Activated naive CD4-positive, alpha-beta T cell treated with anti-CD3 and anti-CD28 coated beads for 36 hours (primary cell): ENCODE measurements at places on chromosomes 12 and 14. TPM values are rescaled to one million over a fixed set of nuclear protein-coding genes. Genes with fewer than 3 reads are reported as not detected.

SLC35F4 gene
- not detected for total RNA-seq

BMP4 gene
- not detected for total RNA-seq

PAH gene
- not detected for total RNA-seq

ZBTB25 gene
- 23.5 TPM for total RNA-seq

GABARAPL1 gene
- total RNA-seq: 4.9 TPM

ESRRB gene
- not detected for total RNA-seq

PTPRB gene
- not detected for total RNA-seq

CD163 gene
- total RNA-seq: not detected

VRTN gene
- total RNA-seq: not detected

ZNF26 gene
- 8.4 TPM for total RNA-seq

IQSEC3 gene
- 1.0 TPM for total RNA-seq

SYCP3 gene
- total RNA-seq: not detected

HOTAIR gene
- not detected for total RNA-seq

INHBE gene
- 0.81 TPM for total RNA-seq

KCNJ8 gene
- total RNA-seq: not detected

GPATCH2L gene
- 40.0 TPM for total RNA-seq

DIO2 gene
- not detected for total RNA-seq

GAS2L3 gene
- 4.7 TPM for total RNA-seq

PABPN1 gene
- total RNA-seq: 194 TPM

AMIGO2 gene
- 19.2 TPM for total RNA-seq

HOXC5 gene
- total RNA-seq: not detected

GDF3 gene
- not detected for total RNA-seq

KRT71 gene
- not detected for total RNA-seq

PPM1H gene
- total RNA-seq: not detected

KRT83 gene
- total RNA-seq: not detected

ZNF664 gene
- total RNA-seq: 46.0 TPM

TSPAN8 gene
- total RNA-seq: not detected

EMP1 gene
- total RNA-seq: 3.0 TPM
